ENCODE measurements at places on chromosomes 7 and 10.

GRCh38 chr10:55500931-55501559, 700.0 kb upstream of the PCDH15 start:
- no peak for DNase-seq

- DNase-seq = no peak
These were observed 25.5 kb downstream of the PHF14 start for GRCh38 chr7:10998996-10999757.

DNA sequence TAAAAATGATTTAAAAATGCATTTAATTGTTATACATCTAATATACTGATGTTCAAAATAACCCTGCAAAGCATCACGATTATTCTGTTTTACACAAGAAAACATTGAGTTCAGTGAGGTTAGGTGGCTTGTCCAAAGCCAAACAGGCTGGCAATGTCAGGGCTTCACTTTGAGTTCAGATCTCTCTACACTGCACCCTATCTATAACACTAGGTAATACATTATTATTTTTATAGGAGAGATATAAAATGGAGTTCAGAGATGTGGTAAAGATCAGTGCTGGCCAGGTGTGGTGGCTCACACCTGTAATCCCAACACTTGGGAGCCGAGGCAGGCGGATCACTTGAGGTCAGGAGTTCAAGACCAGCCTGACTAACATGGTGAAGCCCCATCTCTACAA, 165.9 kb upstream of the MYO3A start:
- no peak for DNase-seq

GRCh38 chr7:143372070-143372469, 9.1 kb upstream of the ZYX start:
- DNase-seq = no peak

DNA sequence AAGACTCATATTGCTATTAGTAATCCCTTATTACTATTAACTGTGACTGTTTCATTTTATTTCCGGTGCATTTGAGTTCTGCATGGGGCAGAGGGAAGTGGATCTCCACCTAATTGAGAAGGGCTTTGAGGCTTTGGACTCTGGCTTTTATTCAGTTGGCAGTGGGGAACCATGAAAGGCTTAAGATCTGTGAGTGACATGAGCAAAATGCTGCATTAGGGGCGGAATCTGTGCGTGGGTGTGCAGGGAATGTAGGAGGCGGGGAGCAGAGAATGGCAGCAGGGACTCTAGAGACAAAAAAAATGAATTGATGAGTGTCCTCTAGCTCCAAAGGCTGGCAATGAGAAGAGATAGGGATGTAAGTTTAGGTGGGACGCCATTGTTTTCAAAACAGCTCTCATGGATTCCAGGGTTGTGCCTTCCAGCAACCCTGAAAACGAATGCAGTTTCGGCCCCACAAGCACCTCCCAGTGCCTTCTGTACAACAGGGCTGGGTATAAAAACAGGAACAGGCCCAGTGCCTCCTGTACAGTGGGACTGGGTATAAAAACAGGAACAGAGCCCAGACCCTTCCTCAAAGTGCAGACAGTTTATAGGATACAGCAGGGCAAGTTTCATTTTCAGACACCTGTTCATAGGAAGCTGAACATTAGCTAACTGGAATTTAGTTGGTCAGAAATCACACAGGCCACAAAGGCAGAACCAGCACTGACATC, 663.3 kb upstream of the FOXK1 start:
- no peak for DNase-seq
